ENCODE measurements at places on chromosomes 11 and 22. TPM values are rescaled to one million over a fixed set of nuclear protein-coding genes. Genes with fewer than 3 reads are reported as not detected.

DNA sequence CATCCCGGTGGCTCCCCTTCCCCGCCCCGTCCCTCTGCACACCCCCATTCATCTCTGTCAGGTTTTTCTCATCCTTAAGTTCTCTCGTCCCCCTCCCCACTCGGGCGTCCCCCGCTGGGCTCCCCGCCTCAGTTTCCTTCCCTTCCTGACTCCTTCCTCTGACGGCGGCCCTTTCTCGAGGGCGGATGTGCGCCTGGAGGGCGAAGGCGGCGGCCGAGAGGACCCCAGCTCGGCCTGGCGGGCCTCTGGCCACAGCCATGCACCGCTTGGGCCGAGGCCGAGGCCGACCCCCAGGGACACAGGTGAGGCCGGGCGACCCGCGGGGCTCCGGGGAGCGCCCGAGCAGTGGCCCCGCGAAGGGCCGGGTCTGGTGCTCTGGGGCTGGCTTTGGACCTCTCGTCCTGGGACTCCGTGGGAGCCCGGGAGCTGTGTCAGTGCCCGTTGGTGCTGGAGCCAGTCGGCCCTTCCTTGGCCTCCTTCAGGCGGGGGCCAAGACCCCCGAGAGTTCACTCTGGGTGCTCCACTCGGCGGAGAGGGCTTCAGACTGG lies 2.9 kb downstream of the PHLDB1 start:
- peak overlapping the region; percentile 48 for H3K4me3 ChIP-seq
- H3K27me3 ChIP-seq, result peaks cover 41% of the 10 kb centered on the region
- no peak for DNase-seq
- H3K36me3 ChIP-seq, result peaks cover 2% of the 10 kb centered on the region

DNA sequence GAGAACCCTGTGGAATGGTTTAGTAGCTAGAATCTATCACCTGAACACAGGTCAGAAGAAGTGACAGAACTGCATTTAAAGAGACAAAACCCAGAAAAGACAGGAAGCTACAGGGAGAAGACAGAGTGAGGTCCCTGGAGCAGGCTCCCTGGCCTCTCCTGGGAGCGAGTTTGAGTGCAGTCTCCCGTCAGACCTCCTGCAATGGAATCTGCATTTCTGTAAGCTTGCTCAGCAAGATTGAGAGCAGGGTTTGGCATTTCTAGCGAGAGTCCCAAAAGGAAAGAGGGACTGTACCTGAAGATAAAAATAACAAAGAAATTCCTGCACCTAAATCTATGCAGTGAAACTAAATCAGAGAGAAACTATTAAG lies 74.2 kb downstream of the MORC2 start:
- no peaks in the 10 kb centered on the region for H3K27me3 ChIP-seq
- H3K4me1 ChIP-seq, result peaks cover 21% of the 10 kb centered on the region
- peak overlapping the region; percentile 57 for H3K27ac ChIP-seq
- DNase-seq, result no peak
- H3K4me3 ChIP-seq, result no peak overlapping the region
- no peaks in the 10 kb centered on the region for H3K36me3 ChIP-seq

Gene ZP1
- not detected for total RNA-seq

Gene CCDC89
- total RNA-seq, result 0.60 TPM

Gene OR51S1
- not detected for total RNA-seq

Gene SLC16A8
- not detected for total RNA-seq

GRCh38 chr11:20864628-20865027 lies 195.2 kb downstream of the NELL1 start:
- no peak overlapping the region for H3K4me3 ChIP-seq
- no peaks in the 10 kb centered on the region for H3K4me1 ChIP-seq
- DNase-seq, result no peak

GRCh38 chr22:19378344-19378674 lies 53.2 kb downstream of the HIRA start:
- DNase-seq, result no peak
- no peaks in the 10 kb centered on the region for H3K4me1 ChIP-seq

DNA sequence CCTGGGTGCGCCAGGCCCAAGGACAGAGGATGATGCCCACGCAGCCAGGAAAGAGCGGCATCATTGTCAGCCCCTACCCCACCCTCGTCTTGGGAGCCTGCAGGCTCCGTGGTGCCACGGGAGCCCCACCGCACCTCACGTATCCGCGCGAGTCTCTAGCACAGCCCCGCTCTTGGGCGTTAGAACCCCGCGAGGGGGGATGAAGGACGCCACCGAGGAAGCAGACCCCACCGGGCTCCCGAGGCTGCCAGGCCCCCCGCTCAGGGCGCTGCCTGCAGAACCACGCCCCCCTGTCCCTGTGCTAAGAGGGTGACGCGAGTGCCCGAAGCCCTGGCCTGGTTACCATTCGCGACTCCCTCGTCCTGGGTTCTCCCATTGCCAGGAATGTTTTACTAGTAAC lies 52.3 kb upstream of the MS4A8 start:
- H3K27me3 ChIP-seq, result peaks cover 5% of the 10 kb centered on the region
- no peak for DNase-seq
- H3K27ac ChIP-seq, result no peak overlapping the region
- no peak overlapping the region for H3K4me3 ChIP-seq

Gene OR5AS1
- total RNA-seq, result not detected

DNA sequence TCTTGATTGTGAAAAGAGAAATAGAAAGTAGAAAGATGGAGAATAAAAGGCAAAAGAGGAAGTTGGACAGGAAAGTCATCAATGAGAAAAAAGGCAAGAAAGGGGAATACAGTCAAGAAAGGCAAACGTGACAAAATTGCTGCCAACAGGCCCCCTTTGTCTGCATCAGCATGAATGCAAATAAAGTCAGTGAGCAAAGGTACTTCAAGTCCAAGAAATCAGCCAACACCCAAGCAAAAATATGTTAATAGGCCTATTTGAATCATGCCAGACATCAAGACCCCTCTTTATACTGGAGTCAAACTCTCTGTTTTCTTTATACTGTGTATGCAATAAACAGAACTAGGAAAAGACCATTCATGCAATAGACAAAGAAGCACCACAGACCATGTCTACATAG lies 34.3 kb downstream of the GUCY1A2 start:
- H3K27me3 ChIP-seq, result no peaks in the 10 kb centered on the region
- H3K4me3 ChIP-seq, result no peak overlapping the region
- H3K27ac ChIP-seq, result no peak overlapping the region
- DNase-seq, result no peak

Gene VPREB1
- not detected for total RNA-seq

Gene SGSM1
- 0.12 TPM for total RNA-seq

Gene FGF19
- not detected for total RNA-seq

Gene RAG1
- 0.25 TPM for total RNA-seq

- peak overlapping the region; percentile 65 for H3K27ac ChIP-seq
- no peaks in the 10 kb centered on the region for H3K36me3 ChIP-seq
- peaks cover 26% of the 10 kb centered on the region for H3K4me1 ChIP-seq
- peak; percentile 58 for DNase-seq
Observed at GRCh38 chr11:47152953-47153950, 23.4 kb downstream of the ARFGAP2 start.

DNA sequence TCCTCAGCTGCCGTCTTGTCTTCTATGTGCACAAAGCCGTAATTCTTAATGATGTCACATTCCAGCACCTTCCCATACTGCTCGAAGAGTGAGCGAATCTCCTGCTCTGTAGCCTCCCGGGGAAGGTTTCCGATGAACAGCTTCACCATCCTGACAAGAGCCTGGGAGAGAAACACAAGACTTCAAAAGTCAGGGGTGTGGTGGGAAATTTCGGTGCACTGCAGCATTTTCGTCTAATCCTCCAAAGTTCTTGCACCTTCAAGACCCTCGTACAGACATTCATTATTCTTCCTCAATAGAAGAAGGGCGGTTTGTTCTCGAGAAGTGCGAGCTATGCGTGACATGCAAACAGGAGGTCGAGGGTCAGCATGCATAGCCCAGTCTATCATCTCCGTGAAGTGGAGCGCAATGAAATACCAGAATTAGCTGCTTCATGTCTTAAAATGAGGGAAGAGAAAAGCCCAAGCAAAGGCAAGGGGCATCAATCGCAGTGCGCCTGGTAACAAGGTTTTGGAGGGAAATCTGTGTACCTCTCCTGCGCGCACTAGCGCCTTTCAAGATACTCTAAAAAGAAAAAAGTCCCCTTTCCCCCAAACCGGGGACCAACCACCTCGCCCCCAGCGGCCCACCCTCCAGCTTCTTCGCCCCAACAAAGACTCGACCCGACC lies 622 bp downstream of the RBM4B start:
- H3K27me3 ChIP-seq, result no peaks in the 10 kb centered on the region
- H3K4me3 ChIP-seq, result peak overlapping the region; percentile 93
- peaks cover 19% of the 10 kb centered on the region for H3K36me3 ChIP-seq
- peak overlapping the region; percentile 99 for H3K27ac ChIP-seq

DNA sequence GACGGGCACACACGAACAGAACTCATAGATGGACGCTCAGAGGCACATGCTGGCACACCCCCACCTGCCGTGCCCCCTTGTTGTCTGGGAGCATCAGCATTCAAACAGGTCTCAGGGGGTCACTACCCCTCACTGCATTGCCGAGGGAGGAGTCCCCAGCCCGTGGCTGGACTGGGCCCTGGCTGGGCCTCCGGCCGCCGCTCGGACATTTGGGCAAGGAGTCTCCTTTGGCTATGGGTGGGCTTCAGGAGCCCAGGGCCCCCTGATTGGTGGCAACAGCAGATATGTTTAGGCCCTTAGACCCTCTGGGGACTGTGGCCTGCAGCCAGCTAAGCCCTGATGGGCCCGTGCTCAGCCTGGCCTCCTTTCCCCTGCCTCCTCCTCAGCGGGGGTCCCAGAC lies 41.9 kb downstream of the FLRT1 start:
- H3K4me1 ChIP-seq, result peaks cover 7% of the 10 kb centered on the region
- no peak overlapping the region for H3K27ac ChIP-seq
- H3K36me3 ChIP-seq, result no peaks in the 10 kb centered on the region

- no peaks in the 10 kb centered on the region for H3K36me3 ChIP-seq
- H3K27ac ChIP-seq, result no peak overlapping the region
- H3K4me3 ChIP-seq, result no peak overlapping the region
- no peaks in the 10 kb centered on the region for H3K4me1 ChIP-seq
- DNase-seq, result no peak
- peaks cover 4% of the 10 kb centered on the region for H3K27me3 ChIP-seq
Observed at GRCh38 chr11:94804874-94805273, 36.7 kb downstream of the AMOTL1 start.

DNA sequence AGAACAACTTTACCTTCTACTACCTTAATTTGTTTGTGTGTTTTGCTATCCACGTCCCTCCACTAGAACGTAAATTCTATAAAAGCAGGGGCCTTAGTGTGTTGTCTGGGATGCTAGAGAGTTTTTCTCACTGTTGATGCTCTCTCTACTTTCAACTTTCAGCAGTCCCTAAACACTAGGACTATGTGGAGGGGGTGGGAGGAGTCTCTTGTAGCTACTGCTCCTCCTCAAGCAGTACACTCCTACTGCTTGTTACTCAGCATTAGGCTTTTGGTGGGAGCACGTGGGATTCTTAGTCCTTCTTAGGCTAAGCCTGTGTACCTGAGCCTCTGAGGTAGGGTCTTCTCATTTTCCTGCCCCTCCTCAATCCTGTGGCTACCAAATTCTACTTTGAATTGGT lies 56.3 kb downstream of the ARHGAP20 start:
- no peak for DNase-seq
- no peak overlapping the region for H3K4me3 ChIP-seq
- peaks cover 7% of the 10 kb centered on the region for H3K27me3 ChIP-seq
- H3K4me1 ChIP-seq, result no peaks in the 10 kb centered on the region
- H3K27ac ChIP-seq, result no peak overlapping the region

Gene CCDC73
- total RNA-seq, result not detected

DNA sequence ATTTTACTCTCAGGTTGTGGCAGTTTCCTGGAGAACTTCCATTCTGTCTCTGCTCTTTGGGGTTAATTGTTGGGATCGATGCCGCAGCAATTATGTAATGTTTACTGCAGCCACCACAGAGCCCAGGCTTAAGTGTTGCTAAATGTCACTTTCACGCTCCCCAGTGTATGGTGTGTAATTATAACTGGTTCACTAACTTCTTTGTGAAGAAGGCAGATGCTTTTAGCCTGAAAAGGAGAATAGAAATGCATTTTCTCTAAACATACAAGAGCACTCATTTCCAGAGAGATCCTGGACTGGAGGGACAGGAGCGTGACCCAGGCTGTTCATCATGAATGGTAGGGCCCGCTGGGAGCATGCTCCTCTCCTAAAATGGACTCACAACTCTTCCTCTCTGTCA lies 132.2 kb upstream of the PLET1 start:
- no peaks in the 10 kb centered on the region for H3K27me3 ChIP-seq
- DNase-seq, result no peak
- H3K36me3 ChIP-seq, result no peaks in the 10 kb centered on the region
- no peak overlapping the region for H3K4me3 ChIP-seq
- no peak overlapping the region for H3K27ac ChIP-seq
- H3K4me1 ChIP-seq, result no peaks in the 10 kb centered on the region

Gene MPPED2
- 0.33 TPM for total RNA-seq

- H3K4me1 ChIP-seq, result no peaks in the 10 kb centered on the region
- no peaks in the 10 kb centered on the region for H3K36me3 ChIP-seq
- no peaks in the 10 kb centered on the region for H3K27me3 ChIP-seq
- DNase-seq, result no peak
- no peak overlapping the region for H3K27ac ChIP-seq
Observed at GRCh38 chr11:116107229-116107628, 603.0 kb upstream of the CADM1 start.
